Right renal cortex interstitium (tissue), 3 donors: ENCODE measurements at places on chromosomes 3 and 15.
A peak's percentile ranks its signal among the peaks of the same experiment; 100 is the strongest.

DNA sequence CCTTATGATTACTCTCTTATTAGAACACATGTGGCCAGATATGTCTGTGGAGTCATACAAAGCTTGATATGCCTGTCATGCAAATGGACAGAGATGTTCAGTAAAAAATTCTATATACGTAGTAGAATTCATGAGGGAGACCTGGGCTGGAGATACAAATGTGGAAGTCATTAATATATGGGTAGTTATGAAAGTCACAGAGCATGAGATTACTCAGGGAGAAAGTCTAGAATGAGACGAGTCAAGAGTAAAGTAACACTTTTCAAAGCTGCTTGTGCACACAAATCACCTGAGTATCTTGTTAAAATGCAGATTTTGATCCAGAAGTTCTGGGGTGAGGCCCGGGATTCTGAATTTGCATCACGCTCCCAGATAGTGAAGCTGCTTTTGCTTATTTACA is 28.4 kb downstream of the OXSM start:
- DNase-seq, result no peak

GRCh38 chr3:38150780-38151528 is 12.5 kb downstream of the MYD88 start:
- DNase-seq, result no peak

- DNase-seq, result no peak
Observed at GRCh38 chr3:133152056-133152455, 113.9 kb downstream of the TMEM108 start.

- DNase-seq, result no peak
Observed at GRCh38 chr3:100400419-100400779, 490 bp downstream of the TOMM70 start.

DNA sequence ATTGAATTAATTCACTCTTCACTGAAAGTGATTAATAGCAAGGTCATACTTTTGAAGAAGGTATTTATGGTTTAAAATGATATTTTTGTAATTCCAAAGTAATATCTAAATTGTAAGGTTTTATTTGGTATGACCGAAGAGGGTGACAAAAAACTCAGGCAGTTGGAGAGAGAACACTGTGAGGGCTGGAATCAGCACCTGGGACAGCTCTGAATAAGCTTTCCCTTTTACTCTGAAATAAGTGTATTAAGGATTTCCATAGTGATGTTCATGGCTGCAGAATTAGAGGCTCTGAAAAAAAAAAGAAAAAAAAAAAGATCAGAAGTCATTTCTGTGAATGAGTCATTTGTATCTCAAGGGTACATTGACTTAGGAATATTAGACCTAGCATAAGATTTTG is 299.5 kb downstream of the IL5RA start:
- DNase-seq, result peak; percentile 8

DNA sequence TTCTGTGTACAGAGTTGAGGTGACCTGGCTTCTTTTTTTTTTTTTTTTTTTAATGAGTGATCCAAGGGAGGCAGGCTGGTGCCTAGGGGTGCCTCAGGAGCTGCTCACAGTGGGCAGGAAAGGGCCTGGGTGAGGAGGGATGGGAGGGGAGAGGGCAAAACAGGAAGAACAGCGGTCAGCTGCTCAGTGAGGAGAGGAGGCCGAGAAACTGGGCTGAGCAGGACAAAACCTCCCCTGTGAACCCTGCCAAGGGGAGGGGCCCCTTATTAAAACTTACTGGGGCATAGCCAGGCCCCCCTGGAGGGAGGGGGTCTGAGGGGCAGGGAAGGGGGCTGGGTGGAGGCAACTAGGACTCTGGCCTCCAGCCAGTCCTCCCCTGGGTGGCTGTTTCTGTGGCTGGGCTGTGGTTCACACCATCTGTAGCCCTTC is 3.5 kb downstream of the PLEKHO2 start:
- no peak for DNase-seq

DNA sequence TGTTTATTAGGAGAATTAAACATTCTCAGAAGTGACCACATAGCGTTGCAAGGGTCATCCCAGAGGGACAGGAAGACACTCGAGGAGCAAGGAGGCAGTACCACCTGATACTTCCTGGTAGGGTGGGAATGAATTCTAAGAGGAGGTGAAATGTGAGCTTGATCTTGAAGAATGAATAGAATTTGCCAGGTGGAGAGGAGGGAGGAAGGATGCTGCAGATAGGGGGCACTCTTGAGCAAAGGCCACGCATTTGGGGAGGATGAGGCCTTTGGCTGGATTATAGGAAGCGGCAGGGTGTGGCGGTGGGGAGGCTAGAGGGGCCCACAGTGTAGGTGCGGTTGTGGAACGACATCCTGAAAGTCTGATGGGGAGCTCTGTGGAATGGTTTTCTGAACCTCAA is 33.5 kb downstream of the CHCHD6 start:
- DNase-seq, result no peak
